ENCODE measurements at places on chromosomes 5 and 9. TPM values are rescaled to one million over a fixed set of nuclear protein-coding genes. Genes with fewer than 3 reads are reported as not detected.

DNA sequence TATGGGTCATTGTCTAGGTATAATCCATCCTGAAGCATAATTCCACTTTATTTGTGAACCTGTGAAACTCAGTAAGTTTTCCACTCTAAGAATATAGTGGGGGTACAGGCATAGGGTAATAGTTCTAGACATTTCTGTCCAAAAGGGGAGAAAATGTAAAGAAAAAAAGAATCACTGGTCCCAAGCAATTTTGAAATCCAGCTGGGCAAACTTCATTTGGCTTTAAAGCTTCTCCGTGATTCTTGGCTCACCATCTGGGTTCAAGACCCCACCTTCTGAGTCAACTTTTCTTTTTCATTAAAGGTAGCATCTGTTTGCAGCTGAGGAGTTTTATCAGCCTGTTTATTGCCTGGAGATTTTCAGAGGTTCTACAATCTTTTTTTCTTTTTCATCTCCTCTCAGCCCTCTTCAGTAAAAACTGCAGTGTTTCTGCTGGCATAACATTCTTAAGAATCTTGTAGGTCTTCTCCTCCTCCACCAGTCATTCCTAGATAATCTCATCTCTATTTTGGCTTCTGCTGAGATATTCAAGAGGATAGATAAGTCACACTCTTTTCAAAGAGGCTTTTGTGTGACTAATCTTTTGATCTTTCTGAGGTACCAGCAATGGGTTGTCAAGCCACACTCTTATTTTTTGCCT, 126.1 kb upstream of the PITX1 start:
- no peak for DNase-seq

GRCh38 chr5:159342840-159343239, 12.6 kb upstream of the IL12B start:
- DNase-seq: no peak

Gene ADAMTS6
- polyA plus RNA-seq: 1.8 TPM

GRCh38 chr9:34318163-34318790, 10.8 kb downstream of the KIF24 start:
- no peak for DNase-seq

GRCh38 chr5:141486091-141486490, 1.3 kb downstream of the PCDHGC4 start:
- no peak for DNase-seq

GRCh38 chr5:122259995-122260394, 52.0 kb upstream of the SNCAIP start:
- no peak for DNase-seq
